ENCODE measurements at places on chromosomes 3 and 15.

GRCh38 chr15:40428185-40428584, 12.6 kb upstream of the BAHD1 start:
- no peak for DNase-seq

DNA sequence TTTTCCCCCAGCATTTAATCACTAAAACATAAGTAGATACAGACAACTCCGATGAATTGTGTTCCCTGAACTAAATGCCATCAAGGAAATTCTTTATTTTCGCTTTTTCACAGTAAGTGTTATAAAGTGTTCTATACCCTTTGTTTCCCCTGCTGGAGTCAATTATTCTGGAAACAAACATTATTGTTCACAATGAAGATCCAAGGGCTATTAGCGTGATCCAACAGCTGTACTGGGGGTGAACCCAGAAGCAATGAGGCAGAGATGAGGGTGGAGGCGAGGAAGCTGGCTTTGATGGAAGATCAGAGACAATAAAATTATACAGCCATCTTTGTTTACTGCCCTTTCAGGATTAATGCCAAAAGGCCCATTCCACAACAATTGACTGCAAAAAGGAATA, 250.3 kb upstream of the IGF1R start:
- no peak for DNase-seq

GRCh38 chr15:77723756-77724155, 91.0 kb upstream of the LINGO1 start:
- no peak for DNase-seq

DNA sequence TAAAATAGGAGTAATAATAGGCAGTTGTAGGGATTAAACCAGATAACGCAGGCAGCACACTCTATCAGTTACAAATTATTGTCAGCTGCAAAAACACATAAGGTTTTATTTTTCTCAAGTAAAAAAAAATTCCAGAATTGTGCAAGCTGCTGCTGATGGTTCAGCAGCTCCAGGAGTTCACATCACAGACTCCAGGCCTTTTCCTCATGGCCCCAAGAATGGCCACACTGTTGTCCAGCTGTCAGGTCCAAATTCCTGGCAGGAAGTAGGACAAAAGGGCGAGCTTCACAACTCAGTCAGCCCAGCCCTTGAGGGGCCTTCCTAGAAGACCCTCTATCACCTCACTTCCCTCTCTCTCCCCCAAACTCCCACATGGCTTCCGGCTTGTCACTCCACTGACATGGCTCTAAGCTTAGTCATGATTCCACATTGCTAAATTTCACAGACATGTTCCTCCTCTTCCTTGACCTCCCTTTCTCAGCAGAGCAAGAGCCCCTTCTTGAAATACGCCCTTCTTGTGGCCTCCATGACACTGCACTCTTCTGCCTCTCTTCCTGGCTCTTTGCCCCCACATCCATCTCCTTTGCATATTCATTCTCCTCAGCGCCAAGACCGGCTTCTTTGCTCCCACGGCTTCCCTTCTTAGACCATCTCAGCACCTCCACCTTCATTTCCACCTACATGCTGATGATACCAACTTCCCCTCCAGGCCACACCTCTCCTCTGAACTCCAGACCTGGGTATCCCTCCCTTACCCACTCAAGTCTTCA, 27.4 kb upstream of the FAM174B start:
- no peak for DNase-seq

DNA sequence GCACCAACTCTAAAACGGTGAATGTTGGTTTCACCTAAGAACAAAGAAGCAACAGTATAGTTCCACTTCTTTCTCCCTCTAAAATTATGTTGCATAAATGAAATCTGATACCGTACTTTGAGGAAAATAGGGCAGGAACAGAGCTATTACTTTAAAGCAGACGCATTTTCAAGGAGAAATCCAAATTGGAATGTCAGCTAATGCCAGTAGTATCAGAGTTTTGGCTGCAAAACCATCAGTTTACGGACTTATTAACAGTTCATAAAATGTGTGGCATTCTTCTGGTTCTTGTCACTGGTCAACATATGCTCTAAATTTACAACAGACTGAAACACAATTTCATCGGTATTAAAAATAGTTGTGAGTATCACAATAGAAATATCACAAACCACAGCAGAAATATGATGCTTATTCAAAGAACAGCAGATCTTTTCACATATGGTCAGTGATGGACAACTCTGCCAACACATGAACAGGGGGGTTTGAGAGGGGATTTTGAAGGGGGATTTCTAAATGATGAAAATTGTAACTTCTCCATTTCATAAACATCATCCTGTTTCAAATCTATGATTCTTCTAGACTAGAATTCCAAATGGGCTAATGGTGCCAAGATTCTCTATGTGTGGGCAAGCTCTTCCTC, 38.7 kb upstream of the ROBO2 start:
- DNase-seq = no peak

GRCh38 chr15:50224606-50225005, 40.9 kb downstream of the HDC start:
- DNase-seq = no peak

DNA sequence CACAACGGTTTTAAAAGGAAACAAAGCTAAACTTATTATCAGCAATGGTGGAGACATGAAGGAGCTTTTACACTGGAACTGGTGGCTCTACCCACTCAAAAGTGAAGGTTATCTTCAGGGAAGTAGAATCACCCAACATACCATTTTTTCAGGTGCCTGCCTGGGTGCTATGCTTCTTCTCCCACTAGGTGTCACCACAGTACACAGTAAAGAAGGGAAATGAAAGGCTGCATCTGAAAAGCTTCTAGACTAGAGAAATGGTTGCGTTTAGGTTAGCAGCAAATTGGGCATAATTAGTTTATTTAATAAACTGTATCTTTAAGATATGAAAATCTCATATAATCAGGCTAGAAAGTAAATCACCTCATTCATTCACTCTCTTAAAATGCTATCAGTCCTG, 47.0 kb upstream of the SELENOK start:
- no peak for DNase-seq

- DNase-seq = no peak
Observed at GRCh38 chr3:40850861-40851260, 326.1 kb downstream of the ZNF621 start.

GRCh38 chr3:184366619-184367289, 5.2 kb downstream of the POLR2H start:
- no peak for DNase-seq

DNA sequence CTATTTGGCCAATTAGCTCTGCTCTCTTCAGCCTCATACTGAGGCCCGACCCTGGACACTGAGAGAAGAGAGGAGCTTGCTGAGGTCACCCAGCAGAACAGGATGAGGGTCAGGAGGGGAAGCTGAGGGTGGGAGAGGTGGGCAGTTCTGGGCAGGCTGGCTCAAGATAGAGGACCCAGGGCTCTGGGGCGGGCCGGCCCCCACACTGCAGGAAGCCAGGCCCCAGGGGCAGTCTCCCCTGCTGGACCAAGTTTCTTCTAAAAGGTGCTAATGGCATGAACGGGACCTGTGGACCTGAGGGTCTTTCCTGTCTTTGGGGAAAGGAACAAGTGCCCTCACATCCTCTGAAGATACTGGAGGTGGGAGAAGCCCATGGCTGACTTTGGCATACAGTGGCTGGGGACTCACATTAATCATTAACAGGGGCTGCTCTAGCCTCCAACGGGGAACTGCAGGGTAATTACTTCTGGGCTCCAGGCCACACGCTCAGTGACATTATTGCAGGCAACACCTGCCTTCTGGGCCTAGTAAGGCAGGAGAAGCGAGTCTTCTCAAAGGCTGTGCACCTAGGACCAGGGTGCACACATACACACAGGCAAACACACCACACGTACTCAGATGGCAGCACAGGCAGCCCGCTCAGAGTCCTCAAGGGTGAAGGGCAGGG, 10.6 kb downstream of the HCN4 start:
- DNase-seq = no peak

- DNase-seq = no peak
Observed at GRCh38 chr15:39094116-39094515, 486.8 kb upstream of the THBS1 start.

DNA sequence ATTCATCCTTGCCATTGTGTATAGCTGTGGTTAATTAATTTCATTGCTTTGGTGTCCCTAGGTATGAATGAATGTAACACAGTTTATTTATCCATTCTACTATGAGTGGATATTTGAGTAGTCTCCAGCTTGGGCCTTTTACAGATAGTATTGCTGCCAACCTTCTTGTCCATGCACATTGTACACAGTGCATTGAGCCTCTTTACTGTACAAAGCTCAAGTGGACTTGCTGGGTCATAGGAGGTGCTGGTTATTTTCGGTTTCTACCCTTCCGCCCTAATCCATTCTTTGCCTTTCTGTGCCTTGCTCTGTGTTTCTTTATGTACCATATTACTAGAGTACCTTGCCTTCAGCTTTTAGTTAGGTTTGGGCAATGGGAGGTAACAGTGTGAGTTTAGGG, 60.7 kb downstream of the DUT start:
- no peak for DNase-seq

DNA sequence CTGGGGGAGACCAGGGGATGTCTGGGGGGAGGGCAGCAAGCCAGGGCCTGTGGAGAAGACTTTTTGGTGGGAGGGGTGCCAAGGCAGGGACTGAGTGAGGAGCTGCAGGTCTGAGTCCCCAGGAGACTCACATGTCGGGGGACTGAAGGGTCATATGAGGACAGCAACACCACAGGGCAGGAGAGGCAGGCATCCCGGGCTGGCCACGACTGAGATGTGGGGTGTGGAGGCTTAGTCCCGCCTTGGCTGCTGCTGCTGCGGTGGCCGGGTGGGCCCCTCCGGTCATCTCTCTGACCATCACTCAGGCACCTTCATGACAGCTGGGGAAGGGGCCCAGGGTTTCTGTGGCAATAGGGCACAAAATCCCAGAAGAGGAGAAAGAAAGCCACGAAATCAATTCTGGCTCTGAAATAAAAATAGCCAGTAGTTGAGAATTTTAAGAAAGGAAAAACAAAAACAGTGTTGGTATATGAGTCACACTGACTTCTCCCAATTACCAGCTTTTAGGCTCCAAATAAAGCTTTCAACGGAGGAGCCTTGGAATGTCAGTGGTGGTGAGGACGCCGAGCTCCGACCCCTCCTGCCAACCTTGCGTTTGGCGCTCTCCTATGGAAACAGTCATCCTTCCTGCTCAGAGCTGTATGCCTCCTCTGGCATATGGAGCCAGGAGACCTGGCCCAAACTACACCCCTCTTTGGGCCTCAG, 52.9 kb upstream of the ITGA11 start:
- DNase-seq = no peak

- DNase-seq = no peak
Observed at GRCh38 chr3:31343075-31343474, 189.7 kb upstream of the STT3B start.

DNA sequence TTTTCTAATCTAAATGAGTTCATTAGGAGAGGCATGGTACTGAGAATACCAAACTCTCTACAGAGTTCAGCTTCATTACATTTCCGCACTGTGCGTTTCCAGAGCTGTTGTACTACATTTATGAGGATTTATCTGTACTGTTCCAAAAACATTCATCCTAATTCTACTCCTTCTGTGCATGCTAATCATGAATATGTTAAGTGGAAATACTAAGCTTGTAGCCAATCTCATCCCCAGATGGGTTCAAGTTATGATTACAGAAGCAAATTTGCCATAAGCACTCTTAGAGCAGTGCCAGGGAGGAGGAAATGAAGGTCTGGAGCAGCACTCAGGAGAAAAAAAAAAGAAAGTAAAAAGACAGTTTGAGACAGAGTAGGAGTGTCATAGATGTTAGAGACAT, 544.3 kb downstream of the GBE1 start:
- DNase-seq = no peak

DNA sequence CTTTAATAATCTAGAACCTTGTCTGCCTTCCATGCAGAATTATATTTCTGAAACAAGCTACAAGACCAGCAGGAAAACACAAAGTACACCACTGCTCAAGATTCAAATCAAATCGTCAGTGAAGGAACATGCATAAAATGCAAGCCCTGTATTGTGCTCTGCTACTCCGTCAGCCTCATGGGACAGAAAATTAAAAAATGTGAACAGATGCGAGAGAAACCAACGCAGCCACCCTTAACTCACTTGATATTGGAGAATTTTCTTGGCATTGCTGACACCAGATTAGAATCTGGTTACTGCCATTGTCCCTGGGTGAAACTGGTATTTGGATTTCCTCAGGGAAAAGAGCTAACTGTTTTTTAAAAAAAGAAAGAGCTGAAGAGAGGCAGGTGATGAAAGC, 23.6 kb downstream of the ANXA2 start:
- DNase-seq = no peak

DNA sequence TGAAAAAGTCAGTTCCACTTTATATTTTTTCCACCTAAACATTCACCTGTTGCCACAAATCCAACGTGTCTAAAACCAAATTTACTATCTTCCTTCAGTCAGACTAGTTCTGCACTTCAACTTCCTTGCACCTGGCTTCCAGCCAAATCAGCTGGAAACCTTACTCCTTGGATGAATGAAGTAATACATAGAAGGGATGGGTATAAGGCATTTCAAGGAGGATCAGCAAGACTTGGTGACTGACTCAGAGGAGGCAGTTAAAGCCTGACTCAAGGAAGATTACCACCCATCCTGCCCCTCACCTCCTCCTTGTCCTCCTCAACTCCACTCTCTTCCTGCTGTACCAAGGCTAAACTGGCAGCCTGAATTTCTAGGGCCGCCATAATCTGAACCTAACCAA, 37.1 kb downstream of the QTRT2 start:
- no peak for DNase-seq

DNA sequence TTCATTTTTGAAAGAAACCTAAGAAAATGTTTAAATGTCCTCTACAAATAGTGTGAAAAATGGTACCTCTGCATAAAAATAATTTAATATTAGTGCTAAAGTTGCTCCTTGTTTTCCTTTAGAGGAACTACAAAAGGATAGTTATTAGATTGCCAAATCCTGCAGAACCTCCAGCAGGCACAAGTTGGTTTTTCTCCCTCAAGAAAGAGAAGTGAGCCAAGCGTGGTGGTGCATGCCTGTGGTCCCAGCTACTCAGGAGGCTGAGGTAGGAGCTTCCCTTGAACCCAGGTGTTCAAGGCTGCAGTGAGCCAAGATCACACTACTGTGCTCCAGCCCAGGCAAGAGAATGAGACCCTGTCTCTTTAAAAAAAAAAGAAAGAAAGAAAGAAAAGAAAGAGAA, 85.1 kb upstream of the TSEN2 start:
- no peak for DNase-seq

- DNase-seq = no peak
Observed at GRCh38 chr3:71308836-71309235, 274.7 kb downstream of the FOXP1 start.

DNA sequence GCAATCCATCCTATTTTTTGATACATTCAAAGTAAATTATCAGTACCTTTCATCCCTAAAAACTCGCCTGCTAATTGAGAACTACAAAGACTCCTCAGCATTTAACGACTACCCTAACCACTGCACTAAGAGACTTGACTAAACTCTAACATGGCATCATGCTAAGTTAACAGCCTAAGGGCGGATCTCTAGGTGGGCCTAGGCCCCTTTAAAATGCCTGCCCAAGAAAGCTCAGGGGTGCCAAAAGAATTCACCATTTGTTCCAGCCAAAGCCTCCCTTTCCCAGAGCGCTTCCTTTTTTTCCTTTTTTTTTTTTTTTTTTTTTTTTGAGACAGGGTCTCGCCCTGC, 568 bp upstream of the NEK4 start:
- no peak for DNase-seq

Data from cardiac septum (tissue), 1 donor.